Activated T-helper 1 cell treated with Interleukin-2 at 50 U/mL for 16 hours (primary cell): ENCODE measurements at places on chromosomes 16 and 17.
A peak's percentile ranks its signal among the peaks of the same experiment; 100 is the strongest.

DNA sequence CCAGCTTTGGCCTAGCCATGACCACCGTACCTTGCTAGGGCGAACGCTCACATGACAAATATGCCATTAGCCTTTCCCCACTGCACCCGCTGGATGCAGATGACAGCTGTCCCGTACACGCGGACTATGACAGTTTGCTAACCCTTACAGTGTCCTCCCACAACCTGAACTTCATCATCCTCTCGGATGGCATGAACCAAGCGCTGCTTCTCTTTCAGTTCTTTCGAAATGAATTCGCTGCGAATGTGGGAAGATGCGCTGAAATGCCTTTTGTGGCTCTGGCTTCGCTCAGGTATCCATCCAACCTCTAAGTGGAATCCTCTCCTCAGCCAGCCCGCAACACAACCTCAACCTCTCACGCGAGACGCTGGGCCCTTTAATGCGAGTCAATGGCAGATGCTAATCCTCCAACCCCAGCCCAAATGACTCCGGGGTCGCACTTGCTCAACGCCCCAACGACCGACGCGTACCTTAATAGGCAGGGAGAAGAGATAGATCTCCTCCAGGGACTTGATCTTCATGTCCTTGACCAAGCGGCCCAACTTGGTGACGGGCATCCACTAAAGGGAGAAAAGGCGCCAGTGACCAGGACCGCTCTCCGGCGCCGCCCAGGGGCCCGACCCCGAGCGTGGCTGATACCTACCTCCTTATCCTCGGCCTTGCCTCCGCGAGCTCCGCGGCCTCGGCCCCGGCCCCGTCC lies 670 bp downstream of the RPS2 start:
- no peak for DNase-seq

GRCh38 chr17:61393550-61393903 lies 6.1 kb upstream of the TBX2 start:
- DNase-seq, result no peak

DNA sequence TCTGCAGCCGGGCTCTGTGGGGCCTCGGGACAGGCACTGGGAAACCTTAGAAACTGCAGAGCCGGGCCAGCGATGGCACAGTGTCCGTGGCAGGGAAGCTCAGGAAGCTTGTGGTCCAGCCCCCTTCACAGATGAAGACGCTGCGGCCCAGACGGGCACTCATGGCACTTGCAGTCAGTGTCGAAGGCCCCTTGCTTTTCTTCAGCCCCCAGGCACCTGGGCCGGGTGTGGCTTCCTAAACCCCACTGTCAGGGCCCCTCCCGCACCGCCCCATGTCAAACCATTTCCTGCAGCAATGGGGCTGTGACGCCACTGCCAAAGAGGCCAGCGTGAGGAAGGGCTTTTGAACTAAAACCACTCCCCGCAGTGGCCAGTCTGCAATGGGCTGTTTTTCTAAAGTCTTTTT lies 164.0 kb downstream of the LAT start:
- peak; percentile 76 for DNase-seq

DNA sequence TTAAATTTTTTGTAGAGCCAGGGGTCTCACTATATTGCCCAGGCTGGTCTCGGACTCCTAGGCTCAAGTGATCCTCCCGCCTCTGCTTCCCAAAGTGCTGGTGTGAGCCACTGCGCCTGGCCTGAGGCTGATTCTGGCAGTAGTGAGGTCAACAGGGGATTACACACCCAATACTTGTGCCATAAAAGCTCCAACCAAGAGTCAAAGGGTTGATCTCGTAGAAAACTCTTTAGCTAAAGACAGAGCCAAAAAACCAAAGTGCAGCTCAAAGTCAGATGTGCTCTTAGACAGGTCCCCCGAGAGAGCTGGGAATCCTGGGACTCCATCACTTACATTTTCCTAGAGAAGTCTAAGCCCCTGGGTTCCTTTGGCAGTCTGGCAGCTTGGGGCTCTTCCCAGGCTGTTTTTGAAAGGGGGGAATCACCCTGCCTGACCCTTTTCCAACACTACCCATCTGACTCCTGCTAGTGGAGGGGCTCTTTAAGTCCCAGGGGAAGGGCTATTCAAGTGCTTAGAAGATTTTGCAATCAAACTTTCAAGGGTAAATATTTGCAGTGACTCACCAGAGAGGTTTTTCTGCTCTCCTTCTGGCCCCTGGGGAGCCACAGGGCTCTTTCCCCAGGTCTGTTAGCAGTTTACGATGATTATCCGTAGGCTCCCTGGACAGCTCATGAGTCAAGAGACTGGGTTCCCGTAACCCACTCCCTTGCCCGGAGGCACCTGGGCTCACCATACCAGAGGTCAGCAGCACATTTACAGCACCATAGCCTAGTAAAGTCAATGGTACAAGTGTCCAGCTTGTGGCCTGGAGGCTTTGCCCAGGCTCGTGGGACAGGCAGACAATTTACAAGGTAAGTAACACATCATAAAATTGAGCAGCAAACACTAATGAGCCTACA lies 408.7 kb downstream of the SLC39A11 start:
- no peak for DNase-seq

DNA sequence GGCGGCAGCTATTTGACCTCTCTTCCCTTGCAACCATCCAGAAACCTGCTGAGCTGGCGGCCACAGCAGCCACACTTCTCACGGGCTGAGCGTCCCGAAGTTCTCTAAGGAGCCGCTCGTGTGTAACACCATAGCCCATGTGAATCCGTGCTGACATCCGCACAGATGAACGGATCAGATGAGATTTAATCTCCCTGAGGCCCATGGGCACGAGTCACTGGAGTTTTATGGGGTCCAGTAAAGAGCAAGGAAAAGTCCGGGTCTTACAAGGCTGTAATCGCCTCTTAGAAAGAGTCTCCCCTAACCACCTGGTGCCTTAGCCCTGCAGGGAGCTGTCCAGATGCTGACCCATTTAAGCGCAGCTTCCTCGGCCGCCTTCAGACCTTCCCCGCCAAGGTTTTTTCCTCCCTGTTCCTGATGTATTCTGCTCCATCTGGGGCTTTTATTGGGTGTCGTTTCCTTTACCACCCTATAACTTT lies 5.5 kb upstream of the CACNG5 start:
- DNase-seq, result no peak

- no peak for DNase-seq
Measured at GRCh38 chr17:20961586-20961985, 81.2 kb downstream of the USP22 start.

- DNase-seq, result no peak
Measured at GRCh38 chr17:57372156-57372555, 115.8 kb downstream of the MSI2 start.

DNA sequence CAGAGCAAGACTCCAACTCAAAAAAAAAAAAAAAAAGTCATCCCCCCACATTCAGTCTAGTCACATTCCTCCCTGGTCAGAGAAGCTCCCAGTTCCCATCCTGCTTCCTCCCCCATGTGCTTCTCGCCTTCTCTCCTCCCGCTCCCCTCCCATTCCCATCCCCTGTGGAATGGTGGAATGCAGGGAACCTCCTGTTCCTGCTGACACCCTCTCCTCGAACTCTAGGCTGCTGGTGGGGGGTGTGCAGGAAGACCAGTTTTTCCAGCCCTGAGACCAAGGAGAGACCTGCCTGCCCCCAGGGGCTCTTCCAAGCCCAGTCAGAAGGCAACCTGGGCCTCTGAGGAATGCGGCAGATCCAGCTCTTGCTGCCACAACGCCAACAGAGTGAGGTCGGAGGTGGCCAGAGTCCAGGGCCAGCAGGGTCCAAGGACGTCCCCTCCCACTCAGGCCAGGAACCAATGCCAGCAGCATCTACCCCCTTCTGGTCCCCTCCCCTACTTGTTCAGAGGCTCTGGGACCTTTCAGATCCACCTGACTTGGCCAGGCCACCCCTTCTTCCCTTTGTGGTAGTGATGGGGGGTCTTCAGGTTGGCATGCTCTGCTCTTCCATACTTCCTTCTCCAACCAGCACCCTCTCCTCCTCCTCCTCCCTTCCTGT lies 39.3 kb upstream of the TAC4 start:
- DNase-seq, result no peak

DNA sequence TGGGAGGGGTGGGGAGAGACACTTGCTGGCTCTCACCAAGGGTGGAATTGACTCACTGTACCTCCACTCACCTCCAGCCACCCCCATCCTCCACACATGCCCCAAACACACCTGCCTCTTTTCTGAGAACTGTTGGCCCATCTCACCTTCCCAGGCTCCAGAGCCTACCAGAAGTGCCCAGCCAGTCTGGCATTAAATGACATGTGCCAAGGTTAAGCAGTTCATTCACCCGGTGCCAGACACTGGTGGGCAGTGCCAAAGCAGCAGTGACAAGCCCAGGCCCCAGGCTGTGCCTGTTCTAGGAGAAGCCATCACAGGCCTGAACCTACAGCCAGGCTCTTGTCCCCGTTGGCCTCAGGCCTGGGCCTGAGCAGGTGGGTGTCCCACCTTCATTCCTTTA lies 11.2 kb downstream of the MVP start:
- DNase-seq, result no peak

DNA sequence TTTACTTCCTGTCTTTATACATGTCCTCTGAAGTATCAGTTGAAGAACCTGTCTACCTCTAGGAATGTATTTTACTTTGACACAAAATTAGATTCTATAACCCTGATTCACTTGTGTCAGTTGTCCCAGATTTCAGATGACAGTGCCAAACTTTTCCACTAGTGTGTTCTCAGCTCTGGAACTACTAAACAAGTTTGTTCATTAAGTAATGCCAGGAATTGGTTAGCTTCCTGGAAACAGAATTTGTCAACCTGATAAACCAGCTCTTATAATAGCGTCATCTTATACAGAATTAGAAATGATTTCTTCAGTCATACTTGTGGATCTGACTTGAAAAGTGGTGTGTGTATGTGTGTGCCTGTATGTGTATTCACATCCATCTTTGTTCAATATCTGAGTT lies 7.4 kb downstream of the MAP3K3 start:
- DNase-seq, result no peak

GRCh38 chr16:68921637-68922036 lies 78.3 kb downstream of the TANGO6 start:
- DNase-seq, result no peak

- DNase-seq, result no peak
Measured at GRCh38 chr17:17719199-17719940, 38.1 kb downstream of the RAI1 start.
